Neural progenitor cell (in vitro differentiated cells): ENCODE measurements at places on chromosomes 2 and 18. TPM values are rescaled to one million over a fixed set of nuclear protein-coding genes. Genes with fewer than 3 reads are reported as not detected.

Gene IL36RN
- total RNA-seq, result not detected in 2 replicates

Gene IL1R2
- not detected in 2 replicates for total RNA-seq

Gene MC5R
- not detected in 2 replicates for total RNA-seq

Gene CHRNG
- not detected in 2 replicates for total RNA-seq

Gene SCN3A
- total RNA-seq, result 0.40 TPM in 1 of 2 replicates, not detected in the other

Gene METTL8
- total RNA-seq, result 25.3 and 29.2 TPM in 2 replicates

Gene NUP35
- total RNA-seq, result 32.9 and 53.3 TPM in 2 replicates

Gene ITGA4
- total RNA-seq, result 8.2 and 10.2 TPM in 2 replicates

Gene CRYGC
- total RNA-seq, result not detected in 2 replicates

Gene NRP2
- 27.8 and 32.0 TPM in 2 replicates for total RNA-seq

Gene C2orf80
- total RNA-seq, result 0.81 TPM in 1 of 2 replicates, not detected in the other

Gene PROKR1
- 1.8 and 2.1 TPM in 2 replicates for total RNA-seq

GRCh38 chr2:112634153-112634873, 11.4 kb upstream of the SLC20A1 start:
- DNase-seq, result no peak

GRCh38 chr2:3334392-3335345, 42.9 kb downstream of the EIPR1 start:
- DNase-seq, result no peak

- DNase-seq, result peak; percentile 91
These were observed at the start of gene FRZB for GRCh38 chr2:182866461-182867406. Gene FRZB, minus strand, starts transcription at chr2:182866637. Its CDS starts 85 bp downstream, at chr2:182866552.

DNA sequence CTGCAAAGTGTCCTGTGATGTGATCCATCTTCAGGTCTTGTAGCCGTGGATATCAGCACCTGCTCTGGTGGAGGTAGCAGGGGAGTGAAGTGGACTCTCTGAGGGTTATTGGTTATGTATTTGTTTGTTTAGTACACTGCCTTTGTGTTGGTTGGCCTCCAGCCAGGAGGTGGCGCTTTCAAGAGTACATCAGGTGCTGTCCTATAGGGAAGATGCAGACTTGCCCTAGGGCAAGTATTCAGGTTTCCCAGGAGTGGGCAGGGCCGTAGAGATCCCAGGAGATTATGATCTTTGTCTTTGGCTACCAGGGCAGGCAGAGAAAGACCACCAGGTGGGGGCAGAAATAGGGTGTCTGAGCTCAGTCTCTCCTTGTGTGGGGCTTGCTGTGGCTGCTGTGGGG, 411.8 kb downstream of the SOX11 start:
- no peak for DNase-seq

GRCh38 chr2:147420517-147420916, 424.3 kb upstream of the ACVR2A start:
- peak; percentile 4 for DNase-seq

GRCh38 chr18:59983506-59983905, 83.7 kb downstream of the PMAIP1 start:
- no peak for DNase-seq

DNA sequence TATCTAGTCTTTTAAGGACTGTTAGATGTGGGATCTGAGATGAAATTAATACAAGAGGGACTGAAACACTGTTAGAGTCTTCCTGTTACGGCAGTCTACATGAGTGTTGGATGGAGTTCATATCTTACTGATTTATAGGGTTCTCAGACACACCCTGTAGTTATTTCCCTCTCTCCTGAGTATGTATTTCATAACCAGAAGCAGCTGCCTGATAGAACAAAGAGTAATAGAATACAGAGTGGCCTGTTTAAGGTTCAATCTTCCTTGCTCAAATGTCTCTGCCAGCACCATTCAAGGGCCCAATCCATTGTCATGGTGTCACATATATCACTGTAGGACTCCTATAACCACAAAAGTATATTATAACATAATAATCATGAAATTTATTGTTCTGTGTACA, 1229.1 kb upstream of the ACVR2A start:
- no peak for DNase-seq

DNA sequence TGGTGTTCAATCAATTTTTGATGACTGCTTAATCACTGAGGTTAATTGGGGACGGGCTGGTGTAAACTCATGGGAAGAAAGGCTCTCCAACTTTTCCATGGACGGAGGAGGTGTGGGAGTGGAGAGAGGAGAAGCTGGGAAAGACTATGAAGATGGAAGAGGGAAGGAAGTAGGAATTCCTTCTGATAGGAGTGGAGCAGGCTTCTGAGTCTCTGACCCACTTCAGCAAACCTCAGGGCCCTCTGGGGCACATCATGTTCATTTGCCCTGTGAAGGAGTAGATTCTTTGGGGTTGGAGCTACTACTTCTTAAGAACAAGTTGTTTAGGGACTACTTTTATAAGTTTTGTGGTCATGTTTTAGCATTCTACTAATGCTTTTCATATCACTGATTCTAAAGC, 87.0 kb upstream of the MAP4K3 start:
- DNase-seq, result no peak

GRCh38 chr18:30987467-30988241, 54.9 kb downstream of the DSC3 start:
- no peak for DNase-seq

DNA sequence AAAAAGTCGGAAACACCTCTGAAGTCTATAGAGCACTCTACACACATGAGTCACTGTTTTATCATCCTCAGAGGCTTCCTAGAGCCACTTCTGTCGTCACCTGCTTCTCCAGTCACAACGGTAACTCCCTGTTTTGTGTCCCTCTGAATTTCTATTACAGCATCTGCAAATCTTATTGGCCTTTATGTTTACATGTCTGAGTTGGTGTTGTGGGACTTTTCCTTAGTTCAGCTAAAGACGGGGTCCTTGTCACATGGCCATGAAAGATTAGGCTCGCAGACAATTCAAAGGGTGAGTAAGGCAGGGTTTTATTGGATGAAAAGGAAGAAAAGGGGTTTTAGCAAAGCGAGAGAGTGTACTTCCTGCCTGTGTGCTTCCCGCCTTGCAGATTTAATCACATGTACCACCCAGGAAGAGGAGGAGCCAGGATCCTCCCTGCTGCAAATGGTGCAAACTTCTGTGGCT, 185.6 kb downstream of the LPIN1 start:
- no peak for DNase-seq

DNA sequence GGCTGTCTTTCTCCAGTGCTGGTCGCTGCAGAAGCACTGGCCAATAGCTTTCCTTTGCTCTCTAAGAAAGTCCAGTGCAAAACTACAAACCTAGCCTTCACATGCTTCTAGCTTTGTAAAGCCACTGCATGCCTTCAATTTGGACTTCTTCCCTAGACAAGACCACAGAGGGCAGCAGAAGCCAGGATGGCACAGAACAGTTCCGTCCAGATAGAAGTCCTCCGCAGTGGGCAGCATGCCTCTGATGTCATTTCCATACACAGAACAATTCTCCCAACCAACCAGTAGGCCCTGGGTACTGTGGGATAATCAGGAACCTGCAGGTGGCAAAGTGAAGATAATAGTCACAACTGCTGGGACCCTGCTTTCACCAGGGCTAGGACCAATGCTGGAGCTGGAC, 3.3 kb downstream of the ST6GAL2 start:
- peak; percentile 28 for DNase-seq

DNA sequence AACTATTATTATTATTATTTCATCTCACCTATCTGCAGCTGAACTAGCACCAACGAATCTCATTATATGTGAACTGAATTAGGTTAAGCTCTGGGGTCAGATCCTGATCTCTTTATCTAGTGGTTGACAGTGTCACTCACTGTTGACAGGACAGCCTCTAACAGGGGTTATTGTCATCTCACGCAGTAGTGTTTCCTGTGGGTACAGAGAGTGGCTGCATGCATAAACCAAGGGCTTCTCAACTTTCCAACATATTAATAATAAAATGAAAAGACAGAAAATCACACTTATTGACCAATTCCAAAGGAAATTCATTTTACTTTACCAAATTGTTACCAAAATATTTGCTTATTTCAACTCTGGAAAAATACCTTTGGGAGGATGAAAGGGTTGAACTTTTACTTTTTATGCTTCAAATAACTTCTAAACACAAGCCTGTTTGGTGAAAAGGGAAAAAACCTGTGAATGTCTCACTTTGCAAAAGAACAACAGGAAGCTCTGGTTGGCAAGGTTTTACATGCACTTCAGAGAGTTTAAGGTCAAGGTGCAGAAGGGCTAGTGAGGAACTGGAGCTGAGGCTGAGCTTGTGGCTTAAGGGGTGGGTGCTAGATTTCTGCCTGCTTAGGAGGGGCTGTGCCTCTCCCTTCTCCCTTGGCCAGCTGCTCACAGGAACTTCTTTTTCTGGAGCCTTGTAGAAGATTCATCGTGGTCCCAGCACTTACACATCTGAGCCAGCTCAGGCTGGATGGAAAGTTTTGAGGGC, 72.6 kb downstream of the CTAGE1 start:
- DNase-seq, result no peak

GRCh38 chr2:223601932-223602666, at the start of gene SCG2:
Gene SCG2, minus strand, starts transcription at chr2:223602361. Its CDS starts 3,079 bp downstream, at chr2:223599282.
- peak; percentile 85 for DNase-seq

DNA sequence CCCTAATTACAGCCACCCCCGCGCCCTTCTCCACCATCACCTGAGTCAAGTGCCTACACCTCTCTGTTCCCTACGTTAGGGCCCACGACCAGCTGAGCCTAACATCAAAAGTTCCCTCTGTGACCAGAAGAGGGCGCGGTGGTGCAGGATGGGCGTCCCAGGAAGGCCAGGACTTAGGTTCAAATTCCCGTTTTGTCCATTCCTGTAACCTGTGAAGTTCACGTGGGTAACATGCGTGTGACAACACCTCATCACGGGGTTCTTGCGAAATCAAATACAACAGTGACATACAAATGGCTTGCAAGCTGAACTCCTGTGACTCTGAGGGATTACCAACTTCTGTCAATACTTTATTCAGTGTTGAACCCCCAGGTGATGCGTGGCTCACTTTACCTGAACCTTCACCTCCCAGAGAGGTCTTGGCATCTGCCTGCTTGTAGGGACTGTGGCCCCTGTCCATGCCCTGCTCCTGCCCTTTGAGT, 207.9 kb downstream of the ARL4C start:
- peak; percentile 73 for DNase-seq

GRCh38 chr2:37154785-37155184, 2.0 kb downstream of the EIF2AK2 start:
- no peak for DNase-seq

DNA sequence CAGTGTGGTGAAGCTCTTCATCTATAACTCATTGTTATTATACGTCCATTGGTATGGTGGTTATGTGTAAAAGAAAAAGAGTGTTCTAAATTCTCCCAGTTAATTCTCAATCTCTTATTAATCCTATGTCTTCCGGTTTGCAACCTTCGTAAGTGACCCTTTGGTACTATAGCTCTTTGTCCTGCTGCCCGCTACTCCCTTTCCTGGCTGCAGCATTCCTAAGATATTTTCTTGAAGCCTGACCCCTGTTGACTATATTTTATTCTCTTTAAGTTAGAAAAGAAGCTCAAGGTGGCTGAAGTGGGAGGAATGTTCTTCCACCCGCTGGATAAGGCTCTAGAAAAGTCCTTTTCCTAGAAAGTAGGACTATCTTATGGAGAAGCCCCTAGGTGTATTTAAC, 684.8 kb downstream of the SOCS6 start:
- DNase-seq, result peak; percentile 25

- DNase-seq, result peak; percentile 88
These were observed 92.4 kb upstream of the RMDN2 start for GRCh38 chr2:37832590-37833197.

DNA sequence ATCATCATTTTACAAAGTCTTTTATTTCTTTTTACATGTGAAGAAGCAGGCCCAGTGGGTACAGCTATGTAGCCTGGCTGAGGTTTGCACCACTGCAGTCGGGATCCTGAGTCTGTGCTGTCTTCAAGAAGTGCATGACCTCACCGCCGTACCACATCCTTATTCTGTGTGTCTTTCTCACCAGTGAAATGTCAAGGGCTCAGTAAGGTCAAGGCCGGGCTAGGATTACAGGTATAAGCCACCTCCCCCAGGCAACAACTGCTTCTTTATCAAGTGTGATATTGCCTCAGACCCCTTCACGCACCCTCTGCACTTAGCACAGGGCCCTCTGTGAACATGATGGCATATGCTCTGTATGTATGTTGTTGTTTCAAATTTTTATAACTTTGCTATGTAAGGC, 76.7 kb downstream of the PIEZO2 start:
- DNase-seq, result no peak

DNA sequence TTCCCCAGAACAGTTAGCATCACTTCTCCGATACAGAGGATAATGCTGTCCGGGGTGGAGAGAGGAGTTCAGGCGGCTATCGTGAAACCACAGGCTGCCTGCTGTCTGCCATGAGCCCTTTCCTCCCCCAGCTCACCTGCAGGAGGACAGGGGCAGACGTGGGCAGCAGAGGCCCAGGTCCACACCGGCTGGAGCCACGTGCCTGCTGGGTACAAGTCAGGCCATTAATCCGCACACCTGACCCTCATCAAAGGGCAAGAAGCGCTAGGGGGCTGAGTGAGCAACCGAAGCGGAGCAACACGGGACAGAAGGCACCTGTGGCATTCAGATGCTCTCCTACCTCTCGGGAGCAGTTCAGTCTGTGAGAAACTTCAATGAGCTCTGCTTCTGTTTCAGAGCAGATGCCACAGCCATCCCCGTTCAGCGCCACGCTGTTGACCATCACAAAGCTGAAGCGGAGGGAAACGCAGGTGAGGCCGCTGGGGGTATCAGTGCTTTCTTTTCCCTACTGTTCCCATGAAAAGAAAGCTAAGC, 21.5 kb downstream of the MPPE1 start:
- DNase-seq, result no peak

DNA sequence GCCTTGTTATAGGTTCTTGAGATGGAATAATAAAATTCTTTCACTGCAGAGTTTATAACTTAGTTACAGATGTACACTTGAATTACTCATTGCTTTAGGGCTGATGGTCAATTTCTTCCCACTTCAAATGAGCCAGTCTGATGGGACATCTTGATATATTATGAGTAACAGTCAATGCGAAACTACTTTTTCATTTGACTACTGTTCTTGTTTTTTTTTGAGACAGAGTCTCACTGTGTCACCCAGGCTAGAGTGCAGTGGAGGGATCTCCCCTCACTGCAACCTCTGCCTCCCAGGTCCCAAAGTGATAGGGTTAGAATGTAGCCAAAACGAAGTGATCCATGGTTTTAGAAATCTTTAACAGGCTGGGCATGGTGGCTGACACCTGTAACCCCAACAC, 57.1 kb downstream of the ST3GAL5 start:
- DNase-seq, result no peak

- peak; percentile 30 for DNase-seq
These were observed 15.1 kb downstream of the TRIB2 start for GRCh38 chr2:12731701-12732280.

DNA sequence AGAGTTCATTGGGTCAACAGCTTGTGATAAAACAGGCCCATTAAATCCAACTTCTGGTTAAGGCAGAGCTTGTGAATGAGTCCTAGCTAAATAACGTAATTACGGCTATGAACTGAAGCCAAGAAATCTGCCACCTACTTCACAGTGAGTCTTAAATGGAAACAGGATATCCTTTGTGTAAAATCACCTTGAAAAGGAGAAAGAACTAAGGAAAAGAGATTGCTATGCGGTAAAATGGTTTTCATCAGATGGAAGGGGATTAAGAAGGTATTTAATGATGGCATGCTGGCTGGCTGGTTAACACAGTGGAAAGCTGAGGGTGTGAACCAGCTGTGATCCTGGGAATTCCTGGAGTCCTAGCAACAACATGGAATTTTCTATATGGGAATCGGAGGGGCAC, 156.6 kb downstream of the DOK6 start:
- peak; percentile 74 for DNase-seq
